WTC11 (cell line): ENCODE measurements at places on chromosomes 1 and 21. TPM values are rescaled to one million over a fixed set of nuclear protein-coding genes. Genes with fewer than 3 reads are reported as not detected.

- peaks cover 2% of the 10 kb centered on the region; the same call in 1 of the 2 replicates for H3K27me3 ChIP-seq
- no peak overlapping the region for H3K4me3 ChIP-seq
- H3K27ac ChIP-seq: no peak overlapping the region
- no peak for DNase-seq
- H3K4me1 ChIP-seq: peaks cover 13% of the 10 kb centered on the region
These were observed 4.7 kb downstream of the OR2B11 start for GRCh38 chr1:247453245-247453644.

DNA sequence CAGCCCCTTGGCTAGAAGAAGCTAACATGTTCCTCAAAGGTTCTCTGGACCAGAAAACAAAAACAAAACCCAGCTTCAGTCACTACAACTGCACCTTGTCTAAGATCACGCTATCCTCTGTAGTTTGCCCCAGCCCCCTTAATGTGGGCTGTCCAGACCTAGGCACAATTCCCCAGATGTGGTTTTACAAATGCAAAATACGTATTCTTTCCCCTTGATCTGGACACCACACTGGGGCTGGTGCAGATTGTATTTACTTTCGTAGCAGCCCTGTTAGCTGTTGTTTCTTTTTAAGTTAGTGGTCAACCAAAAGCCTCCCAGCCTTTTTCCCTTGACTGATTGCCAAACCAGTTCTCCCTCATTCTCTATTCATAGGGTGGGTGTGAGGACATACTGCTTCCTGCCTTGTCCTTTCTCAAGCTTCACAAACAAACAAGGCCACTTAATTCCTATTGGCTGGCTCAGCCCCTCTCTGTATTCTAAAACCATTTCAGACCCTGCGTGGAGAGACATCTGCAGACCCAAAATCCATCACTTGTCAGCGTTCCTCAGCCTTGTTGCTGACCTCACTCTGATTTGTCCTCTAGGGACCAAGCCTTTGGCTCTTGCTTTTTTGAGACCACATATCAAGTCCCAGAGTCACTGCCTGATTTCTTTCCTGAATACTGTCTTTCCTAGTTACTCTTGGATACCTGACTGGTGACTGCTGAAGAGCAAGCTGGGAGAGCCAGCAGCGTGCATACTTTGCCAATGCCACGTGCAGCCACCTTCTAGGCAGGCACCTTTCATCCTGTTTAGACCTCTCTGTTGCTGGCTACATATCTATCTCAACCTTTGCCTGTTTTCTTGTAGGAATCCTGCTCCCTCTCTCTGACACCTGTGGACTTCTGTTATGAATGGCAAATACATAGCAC, 96.4 kb upstream of the RAB3GAP2 start:
- no peaks in the 10 kb centered on the region; the same call in 1 of the 2 replicates for H3K27me3 ChIP-seq
- no peak for DNase-seq
- H3K4me1 ChIP-seq: peaks cover 46% of the 10 kb centered on the region
- 0 out of 2 replicates have a peak, but pooled peaks cover 3% of the 10 kb centered on the region for H3K36me3 ChIP-seq
- H3K27ac ChIP-seq: peak overlapping the region; percentile 88

DNA sequence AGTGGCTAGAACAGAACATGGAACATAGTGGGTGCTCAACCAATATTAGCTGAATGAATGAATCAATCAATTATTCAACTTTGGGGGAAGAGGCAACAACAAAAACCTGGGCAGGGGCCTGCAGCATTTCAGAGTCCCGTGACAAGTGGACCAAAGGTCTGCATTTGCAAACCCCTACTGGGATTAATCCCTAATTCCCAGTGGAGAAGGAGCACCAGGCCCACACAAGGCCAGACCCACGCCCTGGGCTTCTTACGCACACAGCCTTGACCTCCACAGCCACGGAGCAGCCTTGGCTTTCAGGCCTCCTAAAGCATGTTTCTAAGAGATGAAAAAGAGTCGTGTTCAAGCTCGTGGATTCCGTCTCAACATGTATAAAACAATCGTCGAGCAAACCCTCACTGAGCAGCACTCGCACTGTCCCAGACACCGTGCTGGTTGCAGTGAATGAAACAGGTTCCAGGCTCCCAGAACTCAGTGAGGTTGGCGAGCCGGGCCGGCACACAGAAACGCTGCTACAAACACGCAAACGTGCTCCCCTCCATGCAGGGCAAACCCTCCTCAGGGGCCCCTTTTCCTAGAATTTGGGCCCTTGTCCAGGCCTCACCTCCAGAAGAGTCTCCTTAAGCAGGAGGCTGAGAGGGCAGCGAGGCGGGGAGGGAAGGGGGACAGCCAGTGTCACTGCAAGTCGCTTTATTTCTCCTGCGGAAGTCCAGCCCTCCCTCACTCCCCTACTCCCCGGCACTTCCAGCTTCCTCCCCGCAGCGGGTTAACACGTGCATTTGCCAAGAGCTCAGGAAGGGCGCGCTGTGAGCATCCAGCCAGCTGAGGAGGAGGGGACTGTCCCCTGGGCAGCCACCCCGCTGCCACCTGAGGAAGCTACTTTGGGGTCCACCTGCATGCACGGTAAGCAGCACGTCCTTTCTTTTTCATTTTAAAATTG, 556.4 kb downstream of the KIF26B start:
- peaks cover 16% of the 10 kb centered on the region for H3K4me1 ChIP-seq
- no peaks in the 10 kb centered on the region for H3K27me3 ChIP-seq
- DNase-seq: peak; percentile 49
- no peaks in the 10 kb centered on the region for H3K36me3 ChIP-seq

DNA sequence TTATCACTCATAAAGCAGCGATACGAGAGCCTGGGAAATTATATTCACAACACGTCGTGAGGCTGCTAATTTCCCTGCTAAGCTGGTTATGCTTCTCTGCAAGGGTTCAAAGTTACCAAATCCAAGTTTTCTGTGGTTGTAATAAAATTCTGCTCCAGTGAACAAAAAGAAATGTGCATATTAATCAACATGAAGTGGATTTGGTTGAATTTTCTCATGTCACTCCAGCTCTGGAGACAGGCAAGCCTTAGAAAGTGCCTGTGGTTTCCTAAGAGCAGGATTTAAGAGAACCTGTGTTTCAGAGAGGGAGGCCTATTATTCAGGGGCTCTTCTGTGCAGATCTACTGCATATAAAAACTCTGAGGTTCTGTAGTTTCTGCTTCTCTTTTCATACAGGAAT, 87.5 kb downstream of the WLS start:
- no peak for DNase-seq
- no peaks in the 10 kb centered on the region; the same call in 1 of the 2 replicates for H3K27me3 ChIP-seq
- no peak overlapping the region for H3K27ac ChIP-seq
- peaks cover 46% of the 10 kb centered on the region for H3K4me1 ChIP-seq

Gene SPATA1
- 0.85 to 0.92 TPM in 2 of 3 replicates, not detected in the other for total RNA-seq

Gene ATF3
- total RNA-seq: 12.5 to 19.4 TPM (median 14.6 TPM) in 3 replicates
